RPMI8226 (cell line): ENCODE measurements at places on chromosomes 13 and 19.
A peak's percentile ranks its signal among the peaks of the same experiment; 100 is the strongest.

GRCh38 chr19:47247308-47247990 lies 8.9 kb upstream of the CCDC9 start:
- peak; percentile 67 for DNase-seq

- DNase-seq, result no peak
Observed at GRCh38 chr19:27392027-27392632, 1820.8 kb downstream of the UQCRFS1 start.

- DNase-seq, result no peak
Observed at GRCh38 chr19:28932446-28932845, 280.5 kb downstream of the UQCRFS1 start.

DNA sequence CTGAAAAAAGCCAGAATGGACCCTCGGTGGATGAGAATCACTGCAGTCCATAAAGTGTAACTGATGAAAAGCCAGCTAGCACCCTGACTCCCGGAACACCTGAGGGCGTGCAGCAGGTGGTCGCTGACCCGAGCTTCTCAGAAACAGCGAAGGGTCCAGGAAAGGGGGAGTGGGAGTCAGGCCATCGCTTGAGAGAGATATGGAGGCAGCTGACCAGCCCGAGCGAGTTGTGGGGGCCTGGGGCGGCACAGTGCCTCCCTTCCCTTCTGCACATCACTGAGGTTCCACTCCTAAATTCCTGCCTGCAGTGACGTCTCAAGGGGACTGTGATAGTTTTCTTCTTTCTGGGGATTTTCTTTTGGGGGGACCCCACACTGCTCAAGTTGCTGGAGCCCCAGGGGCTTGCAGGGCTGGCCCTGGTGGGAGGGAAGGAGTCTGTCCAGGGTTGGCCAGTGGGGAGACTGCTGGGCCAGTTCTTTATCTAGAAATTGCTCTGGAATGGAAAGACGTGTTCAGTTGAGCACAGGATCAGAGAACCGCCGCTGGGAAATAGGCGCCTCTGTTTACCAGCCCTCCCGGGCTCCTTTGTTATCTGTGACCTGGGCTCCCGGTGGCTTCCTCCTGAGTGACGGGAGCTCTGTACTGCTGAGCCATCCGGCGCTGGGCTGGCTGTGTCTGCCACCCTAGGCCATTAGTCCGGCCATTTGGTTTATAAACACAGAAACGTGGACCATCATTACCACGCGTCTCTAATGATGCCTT lies 71.3 kb downstream of the RAB20 start:
- no peak for DNase-seq
